ENCODE measurements at places on chromosomes 7 and 10.

DNA sequence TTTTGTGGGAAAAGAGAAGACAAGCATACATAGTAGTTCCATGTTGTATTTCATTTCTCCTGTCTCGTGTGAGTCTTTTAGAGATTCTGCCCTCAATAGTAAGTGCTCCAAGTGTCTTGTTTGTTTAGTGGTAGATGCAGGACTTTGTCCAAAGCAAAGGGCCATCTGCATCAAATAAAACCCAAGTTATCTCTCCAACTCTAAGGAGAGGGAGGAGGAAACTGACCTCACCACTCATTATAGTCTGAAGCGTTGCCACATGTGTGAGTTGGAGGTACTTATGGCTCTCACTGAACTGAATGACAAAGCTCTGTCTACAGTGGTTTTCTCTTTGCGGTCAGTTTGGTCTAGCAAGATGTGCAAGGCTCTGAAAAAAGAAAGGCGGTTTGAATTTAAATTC is 272.6 kb downstream of the DOCK4 start:
- DNase-seq: no peak

DNA sequence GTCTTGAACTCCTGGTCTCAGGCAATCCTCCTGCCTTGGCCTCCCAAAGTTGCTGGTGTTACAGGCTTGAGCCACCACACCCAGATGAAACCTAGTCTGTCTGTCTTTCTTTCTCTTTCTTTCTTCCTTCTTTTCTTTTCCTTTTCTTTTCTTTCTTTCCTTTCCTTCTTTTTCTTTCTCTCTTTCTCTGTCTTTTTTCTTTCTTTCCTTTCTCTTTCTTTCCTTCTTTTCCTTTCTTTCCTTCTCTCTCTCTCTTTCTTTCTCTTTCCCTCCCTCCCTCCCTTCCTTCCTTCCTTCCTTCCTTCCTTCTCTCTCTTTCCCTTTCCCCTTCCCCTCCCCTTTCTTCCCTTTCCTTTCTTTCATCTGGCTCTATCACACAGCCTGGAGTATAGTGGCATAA is 185.2 kb downstream of the CACNB2 start:
- no peak for DNase-seq

- DNase-seq: no peak
These were observed 20.0 kb downstream of the TCF7L2 start for GRCh38 chr10:112970021-112970420.

GRCh38 chr10:48620719-48621118 is 15.8 kb upstream of the ARHGAP22 start:
- no peak for DNase-seq

All from CD4-positive, alpha-beta T cell treated with Interleukin-4 for 1 hour (primary cell).